ENCODE measurements at places on chromosomes 11 and 22. TPM values are rescaled to one million over a fixed set of nuclear protein-coding genes. Genes with fewer than 3 reads are reported as not detected.

PES1 gene
- 59.5 TPM for total RNA-seq

KDM4E gene
- not detected for total RNA-seq

CRACR2B gene
- total RNA-seq, result not detected

PIWIL4 gene
- not detected for total RNA-seq

CASP5 gene
- total RNA-seq, result not detected

PTGDR2 gene
- total RNA-seq, result not detected

P4HA3 gene
- total RNA-seq, result 0.27 TPM

GRCh38 chr11:24400059-24400665, 96.7 kb upstream of the LUZP2 start:
- DNase-seq, result no peak

DNA sequence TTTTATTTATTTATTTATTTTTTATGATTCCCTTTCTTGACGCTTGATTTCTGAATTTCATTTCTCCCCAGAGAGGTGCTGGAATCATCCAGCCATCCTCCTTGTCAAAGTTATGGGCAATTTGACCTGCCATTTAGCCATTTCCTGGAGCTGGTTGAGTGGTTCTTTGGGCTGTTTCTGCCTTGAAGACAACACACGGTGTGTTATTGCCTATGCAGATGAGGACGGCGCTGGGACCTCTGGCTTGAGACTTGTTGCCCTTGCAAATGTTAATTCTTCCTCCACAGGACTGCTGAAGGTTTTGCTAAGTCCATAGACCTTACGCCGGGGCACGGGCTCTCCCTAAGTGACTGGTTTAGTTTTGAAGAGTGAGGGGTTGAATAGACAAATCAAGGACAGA, 147.9 kb upstream of the PLET1 start:
- DNase-seq, result no peak

DNA sequence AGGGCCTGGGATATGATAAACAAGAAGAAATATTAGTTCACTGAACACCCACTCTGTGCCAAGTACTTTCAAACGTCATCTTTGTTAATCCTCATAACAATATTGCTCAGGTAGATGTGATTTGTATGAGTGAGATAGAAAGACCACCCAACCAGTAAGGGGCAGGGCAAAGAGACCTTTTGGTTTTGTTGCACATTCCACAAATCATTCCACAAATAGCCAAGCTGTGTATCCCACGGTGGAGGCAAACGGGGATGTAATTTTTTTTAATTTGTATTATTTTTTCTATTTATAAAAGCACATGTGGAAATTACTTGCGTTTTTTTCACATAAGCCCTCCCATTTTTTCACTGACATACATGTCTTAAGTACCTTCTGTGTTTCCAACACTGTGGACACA, 29.0 kb downstream of the LAYN start:
- no peak for DNase-seq

DNA sequence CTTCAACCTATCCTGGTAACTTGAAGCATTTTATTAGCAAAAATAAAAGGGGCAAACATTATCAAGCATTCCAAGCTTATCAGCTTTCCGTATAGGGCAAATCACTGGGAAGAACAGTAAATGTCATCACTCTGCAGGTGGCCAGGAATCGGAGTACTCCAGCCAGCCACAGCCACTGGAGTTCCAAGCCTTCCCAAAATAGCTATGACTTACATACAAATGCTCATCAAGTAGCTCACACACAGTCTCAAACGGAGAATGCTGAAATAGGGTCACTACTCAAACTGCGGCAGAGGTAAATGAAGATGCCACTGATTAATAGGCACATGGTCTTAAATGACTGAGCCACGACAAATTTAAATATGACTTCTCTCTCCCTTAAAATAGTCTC, 2.1 kb downstream of the USP28 start:
- DNase-seq, result no peak

GRCh38 chr11:80473562-80473961, 1032.7 kb upstream of the TENM4 start:
- no peak for DNase-seq

- no peak for DNase-seq
Measured at GRCh38 chr11:3132271-3132781, 32.8 kb downstream of the OSBPL5 start.
